ENCODE measurements at places on chromosomes 6 and 20. TPM values are rescaled to one million over a fixed set of nuclear protein-coding genes. Genes with fewer than 3 reads are reported as not detected.

SPAG4 gene
- total RNA-seq = 1.8 TPM

CCN5 gene
- 18.2 TPM for total RNA-seq

BPIFB6 gene
- not detected for total RNA-seq

NAPB gene
- 10.5 TPM for total RNA-seq

DNA sequence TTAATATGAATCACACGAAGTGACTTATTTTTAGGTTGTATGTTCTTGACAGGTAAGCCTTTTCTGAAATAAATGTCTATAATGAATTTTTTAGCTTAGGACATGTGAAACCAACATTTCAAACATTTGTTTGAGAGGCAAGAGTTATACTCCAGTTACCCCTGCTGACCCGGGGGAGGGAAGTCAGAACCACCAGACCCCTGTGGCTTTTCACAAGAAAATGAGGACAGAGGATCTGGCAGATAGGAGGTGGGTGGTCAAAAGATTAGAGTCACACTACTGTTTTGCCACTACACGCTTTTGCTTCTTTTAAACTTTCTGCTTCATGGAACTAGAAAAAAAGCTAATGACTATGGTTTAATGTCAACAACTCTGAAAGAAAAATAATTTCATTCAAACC, 27.5 kb upstream of the ADGRF4 start:
- no peak for DNase-seq
- H3K27me3 ChIP-seq = no peaks in the 10 kb centered on the region
- no peak overlapping the region for H3K27ac ChIP-seq
- H3K36me3 ChIP-seq = no peaks in the 10 kb centered on the region
- peaks cover 16% of the 10 kb centered on the region for H3K4me1 ChIP-seq

DNA sequence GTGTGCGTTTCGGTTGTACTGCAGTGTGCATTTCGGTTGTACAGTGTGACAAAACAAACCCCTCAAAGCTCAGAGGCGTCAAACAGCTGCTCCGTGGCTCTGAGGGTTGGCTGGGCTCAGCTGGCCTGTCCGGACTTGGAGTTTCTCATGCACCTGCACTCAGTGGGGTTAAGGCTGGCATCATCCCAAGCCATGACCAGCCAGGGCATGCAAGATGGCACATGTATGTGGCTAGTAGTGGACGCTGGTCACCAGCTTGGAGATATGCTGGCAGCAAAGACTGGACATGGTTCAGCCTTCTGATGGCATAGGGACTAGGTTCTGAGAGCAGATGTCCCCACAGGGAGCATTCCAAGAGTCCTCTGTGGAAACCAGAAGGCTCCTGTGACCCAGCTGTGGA, 187.2 kb downstream of the CDH4 start:
- no peak for DNase-seq
- H3K4me1 ChIP-seq = peaks cover 22% of the 10 kb centered on the region
- H3K36me3 ChIP-seq = no peaks in the 10 kb centered on the region
- H3K4me3 ChIP-seq = no peak overlapping the region

DNA sequence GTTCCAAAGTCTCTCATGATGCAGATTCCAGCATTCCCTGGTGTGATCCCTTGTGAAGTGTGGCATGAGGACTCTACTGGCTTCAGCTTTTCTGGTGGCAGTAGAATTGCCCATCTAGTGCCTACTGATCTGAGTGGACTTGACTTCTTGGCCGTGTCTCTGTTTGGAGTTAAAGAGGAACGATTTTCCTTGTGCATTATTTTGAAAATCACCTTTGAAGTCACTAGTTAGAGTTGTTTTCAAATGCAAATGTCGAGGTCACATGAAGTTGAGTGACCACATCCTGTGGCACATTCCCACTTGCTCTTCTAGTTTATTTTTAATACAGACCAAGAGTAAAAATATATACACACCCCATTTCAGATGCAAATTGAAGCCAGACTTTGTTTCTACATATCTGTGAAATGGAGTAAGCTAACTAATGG, 270.7 kb upstream of the TAB2 start:
- H3K4me1 ChIP-seq = peaks cover 40% of the 10 kb centered on the region
- H3K4me3 ChIP-seq = no peak overlapping the region
- H3K36me3 ChIP-seq = no peaks in the 10 kb centered on the region
- no peaks in the 10 kb centered on the region for H3K27me3 ChIP-seq
- peak overlapping the region; percentile 53 for H3K27ac ChIP-seq
- DNase-seq = no peak

GRCh38 chr6:53929821-53930120, 135.0 kb downstream of the LRRC1 start:
- H3K36me3 ChIP-seq = peaks cover 3% of the 10 kb centered on the region
- no peak overlapping the region for H3K27ac ChIP-seq
- H3K4me1 ChIP-seq = peaks cover 18% of the 10 kb centered on the region
- H3K4me3 ChIP-seq = no peak overlapping the region
- no peaks in the 10 kb centered on the region for H3K27me3 ChIP-seq
- no peak for DNase-seq

GRCh38 chr6:3202999-3203696, 24.3 kb downstream of the TUBB2B start:
- no peak overlapping the region for H3K4me3 ChIP-seq
- no peak overlapping the region for H3K27ac ChIP-seq
- peaks cover 16% of the 10 kb centered on the region for H3K4me1 ChIP-seq
- DNase-seq = peak; percentile 19

- H3K27ac ChIP-seq = peak overlapping the region; percentile 82
- no peaks in the 10 kb centered on the region for H3K36me3 ChIP-seq
- H3K4me1 ChIP-seq = peaks cover 80% of the 10 kb centered on the region
- peak overlapping the region; percentile 19 for H3K4me3 ChIP-seq
Measured at GRCh38 chr6:15260099-15260821, 14.4 kb downstream of the JARID2 start.

CASS4 gene
- total RNA-seq = not detected

- no peaks in the 10 kb centered on the region for H3K4me1 ChIP-seq
- H3K36me3 ChIP-seq = no peaks in the 10 kb centered on the region
- DNase-seq = no peak
- H3K4me3 ChIP-seq = no peak overlapping the region
Measured at GRCh38 chr20:33159713-33160112, 8.2 kb upstream of the BPIFA2 start.

CDH22 gene
- not detected for total RNA-seq

KCTD20 gene
- 82.5 TPM for total RNA-seq

GRCh38 chr6:49384904-49385303, 78.1 kb downstream of the MMUT start:
- no peaks in the 10 kb centered on the region for H3K27me3 ChIP-seq
- no peaks in the 10 kb centered on the region for H3K4me1 ChIP-seq
- H3K4me3 ChIP-seq = no peak overlapping the region
- no peak for DNase-seq
- no peak overlapping the region for H3K27ac ChIP-seq

COL20A1 gene
- not detected for total RNA-seq

FILIP1 gene
- 0.10 TPM for total RNA-seq

NMBR gene
- total RNA-seq = not detected

POM121L2 gene
- total RNA-seq = not detected

EDN3 gene
- not detected for total RNA-seq

GRCh38 chr6:106823732-106824351, 150.7 kb downstream of the CD24 start:
- H3K36me3 ChIP-seq = no peaks in the 10 kb centered on the region
- no peak for DNase-seq
- H3K27me3 ChIP-seq = peaks cover 9% of the 10 kb centered on the region
- no peak overlapping the region for H3K4me3 ChIP-seq

DNA sequence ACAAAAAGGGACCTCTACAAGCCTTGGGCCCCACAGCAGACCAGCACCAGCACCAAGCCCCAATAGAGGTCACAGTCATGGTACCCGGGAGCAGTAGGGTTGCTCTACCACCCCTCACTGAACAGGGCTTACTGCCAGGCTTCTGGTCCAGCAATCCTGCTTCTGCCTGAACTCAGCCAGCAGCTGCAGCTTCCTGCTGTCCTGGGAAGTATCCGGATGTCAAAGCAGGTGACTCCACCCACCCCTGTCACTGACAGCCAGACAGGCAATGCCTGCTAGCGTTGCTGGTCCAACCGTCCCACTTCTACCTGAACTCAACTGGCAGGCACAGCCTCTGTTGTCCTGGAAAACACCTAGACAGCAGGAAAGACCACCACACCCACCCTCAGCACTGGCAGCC, 47.0 kb upstream of the PCSK2 start:
- no peaks in the 10 kb centered on the region for H3K27me3 ChIP-seq
- H3K4me3 ChIP-seq = no peak overlapping the region
- H3K4me1 ChIP-seq = no peaks in the 10 kb centered on the region
- no peak overlapping the region for H3K27ac ChIP-seq
- no peaks in the 10 kb centered on the region for H3K36me3 ChIP-seq
- DNase-seq = no peak

GRCh38 chr20:57959589-57959988, 249.8 kb upstream of the PMEPA1 start:
- H3K27me3 ChIP-seq = peaks cover 54% of the 10 kb centered on the region
- H3K4me1 ChIP-seq = peaks cover 11% of the 10 kb centered on the region
- no peak overlapping the region for H3K4me3 ChIP-seq
- DNase-seq = no peak
- H3K36me3 ChIP-seq = no peaks in the 10 kb centered on the region
